ENCODE measurements at places on chromosomes 2 and 18.

GRCh38 chr2:162925595-162925994 lies 87.0 kb upstream of the KCNH7 start:
- no peak for DNase-seq

DNA sequence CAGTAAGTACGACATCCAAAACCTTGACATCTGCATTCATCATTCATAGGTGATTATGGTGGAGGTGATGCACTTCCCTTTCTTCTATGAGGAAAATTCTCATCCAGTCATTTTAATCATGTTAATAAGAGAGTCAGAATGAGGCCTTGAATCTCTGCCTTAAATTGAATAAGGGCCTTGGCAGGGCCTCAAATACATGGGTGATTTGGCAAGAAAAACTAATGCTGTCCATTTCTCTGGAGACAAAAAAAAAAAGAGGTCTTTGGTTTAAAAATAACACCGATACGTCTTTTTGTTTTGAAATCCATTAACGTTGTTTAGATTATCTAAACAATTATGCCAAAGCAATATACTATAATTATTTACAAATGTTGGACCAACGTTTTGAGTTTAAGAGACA lies 8.1 kb downstream of the COLEC12 start:
- no peak for DNase-seq

- no peak for DNase-seq
Measured at GRCh38 chr18:67875060-67875459, 358.5 kb upstream of the DSEL start.

GRCh38 chr2:201348758-201349157 lies 8.4 kb downstream of the FLACC1 start:
- DNase-seq, result no peak

DNA sequence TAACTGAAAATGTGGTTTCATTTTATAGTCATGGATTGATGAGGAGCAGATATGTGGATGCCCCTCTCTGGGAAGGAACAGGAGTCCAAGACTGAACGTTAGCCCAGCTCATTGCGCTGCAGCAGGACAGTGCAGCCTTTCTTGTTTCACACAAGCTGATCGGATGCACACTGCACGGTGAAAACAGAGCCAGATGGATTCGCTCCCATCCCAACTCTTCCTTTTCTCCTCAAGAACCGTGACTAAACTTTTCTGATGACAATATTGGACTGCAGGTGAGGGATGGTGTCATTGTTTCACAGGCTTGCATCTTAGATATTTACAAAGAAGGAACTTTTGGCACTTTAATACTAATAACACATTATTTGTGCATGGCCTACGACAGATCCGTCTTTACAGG lies 33.8 kb upstream of the COPS8 start:
- DNase-seq, result no peak

- no peak for DNase-seq
Measured at GRCh38 chr18:9569178-9569577, 45.2 kb downstream of the PPP4R1 start.

DNA sequence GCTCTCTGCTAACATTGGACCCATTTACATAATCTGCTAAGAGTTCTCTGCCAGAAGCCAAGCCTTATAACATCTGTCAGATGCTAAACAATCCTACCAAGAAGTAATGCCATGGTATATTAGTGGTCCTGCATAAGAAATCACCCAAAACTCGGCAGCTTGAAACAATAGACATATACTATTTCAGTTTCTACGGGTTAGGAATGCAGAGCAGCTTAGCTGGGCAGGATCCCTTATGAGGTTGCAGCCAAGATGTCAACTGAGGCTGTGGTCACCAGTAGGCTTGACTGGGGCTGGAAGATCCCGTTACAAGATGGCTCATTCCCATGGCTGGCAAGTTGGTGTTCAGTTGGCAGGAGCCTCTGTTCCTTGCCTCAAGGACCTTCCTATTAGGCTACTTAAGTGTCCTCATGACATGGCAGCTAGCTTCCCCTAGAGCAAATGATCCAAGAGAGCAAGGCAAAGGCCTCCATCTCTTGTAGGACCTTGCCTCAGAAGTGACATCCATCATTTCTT lies 25.1 kb upstream of the SOS1 start:
- DNase-seq, result no peak

GRCh38 chr18:58896268-58896667 lies 31.6 kb downstream of the ZNF532 start:
- DNase-seq, result no peak

DNA sequence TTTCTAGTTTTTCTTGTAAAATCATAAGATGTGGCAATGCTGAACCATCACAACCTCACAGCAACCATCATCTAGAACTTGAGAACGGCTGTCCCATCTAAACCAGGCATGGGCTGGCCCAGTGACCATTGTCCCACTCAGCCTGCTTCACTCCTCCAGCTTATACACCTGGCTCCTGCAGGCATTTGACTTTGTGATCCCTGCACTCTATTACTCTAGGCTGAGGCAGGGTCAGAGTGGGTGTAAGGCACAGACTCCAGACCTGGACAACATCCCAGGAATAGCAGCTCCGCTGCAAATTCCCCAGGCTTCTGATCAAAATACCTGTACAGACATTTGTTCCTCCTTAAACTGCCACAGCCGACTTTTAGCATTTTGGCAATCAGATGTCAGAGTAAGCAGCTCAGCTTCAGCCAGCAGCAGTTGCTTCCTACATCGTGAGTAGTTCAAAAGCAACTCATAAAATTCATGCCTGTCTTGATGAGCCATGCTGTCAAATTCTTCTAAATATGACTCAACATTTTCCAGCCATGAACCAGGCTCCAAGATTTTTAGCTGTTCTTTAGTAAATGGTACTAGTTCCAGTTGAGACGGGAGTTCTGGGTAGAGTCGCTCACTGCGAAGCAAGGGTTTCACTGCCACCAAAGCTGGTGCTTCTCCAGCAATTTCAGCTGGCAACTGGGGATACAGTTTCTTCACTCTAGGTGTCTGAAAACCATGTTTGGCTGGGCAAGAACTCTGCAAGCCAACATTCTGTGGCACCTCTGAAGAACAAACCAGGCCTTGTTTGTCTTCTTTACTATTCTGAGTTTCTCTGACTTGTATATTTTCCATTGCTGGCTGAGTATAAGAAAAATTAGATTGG lies 12.8 kb downstream of the EPG5 start:
- DNase-seq, result no peak

Data from SHP77 (cell line).